Kidney epithelial cell (primary cell): ENCODE measurements at places on chromosomes 5 and 9. TPM values are rescaled to one million over a fixed set of nuclear protein-coding genes. Genes with fewer than 3 reads are reported as not detected.

DNA sequence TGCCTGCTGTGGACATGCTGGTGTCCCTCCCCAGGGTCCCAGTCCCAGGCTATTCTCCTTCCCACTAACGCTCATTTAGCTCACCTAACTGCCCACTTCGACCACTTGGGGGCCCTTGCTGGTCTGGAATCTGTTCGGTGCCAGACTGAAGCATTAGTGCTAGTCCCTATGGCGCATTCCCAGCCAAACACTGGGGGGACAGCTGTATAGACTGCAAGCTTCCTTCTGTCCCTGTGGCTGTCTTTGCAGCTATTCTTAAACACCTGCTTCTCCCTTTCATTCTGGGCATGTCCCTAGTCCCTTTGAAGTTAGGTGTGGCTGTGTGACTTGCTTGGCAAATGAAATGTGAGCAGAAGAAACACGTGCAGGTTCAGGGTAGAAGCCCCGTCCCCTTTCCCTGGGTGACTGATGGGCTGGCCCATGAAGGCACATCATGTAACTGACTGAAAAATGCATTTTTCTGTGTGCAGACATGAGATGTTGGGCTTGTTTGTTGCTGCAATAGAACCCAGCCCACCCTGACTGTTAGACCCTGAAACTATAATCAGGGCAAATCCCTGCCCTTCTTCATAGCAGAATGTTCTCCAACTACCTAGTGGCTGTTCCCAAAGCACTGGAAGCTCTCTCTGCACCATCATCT, 134.4 kb downstream of the BARX1 start:
- DNase-seq: no peak

RXRA gene
- 15.0 and 19.7 TPM in 2 replicates for total RNA-seq

SURF1 gene
- total RNA-seq: 39.2 and 56.4 TPM in 2 replicates

DNA sequence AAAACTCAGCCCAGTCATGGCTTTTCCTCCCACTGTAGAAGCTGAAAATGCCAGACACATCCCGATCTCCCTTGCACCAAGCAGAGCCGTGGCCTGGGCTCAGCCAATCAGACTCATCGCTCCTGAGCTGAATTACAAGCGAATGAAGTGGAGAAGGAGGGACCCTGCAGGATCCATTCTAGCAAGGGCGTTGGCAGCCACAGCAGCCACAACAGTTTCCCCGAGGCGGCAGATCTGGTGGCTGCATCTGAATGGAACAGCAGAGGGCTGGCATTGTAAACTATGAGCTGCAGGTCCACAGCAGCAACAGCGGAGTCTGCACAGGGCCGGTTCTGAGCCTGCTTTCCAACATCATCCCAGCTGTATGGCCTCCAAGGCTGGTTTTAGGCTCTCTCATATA, 23.8 kb downstream of the ALG2 start:
- DNase-seq: no peak

SH2D3C gene
- 0.17 and 0.27 TPM in 2 replicates for total RNA-seq
